ENCODE measurements at places on chromosomes 11 and 22. TPM values are rescaled to one million over a fixed set of nuclear protein-coding genes. Genes with fewer than 3 reads are reported as not detected.

Gene LTO1
- 75.0 TPM for total RNA-seq

Gene TSKU
- not detected for total RNA-seq

Gene MOGAT2
- total RNA-seq, result not detected

Gene MS4A7
- total RNA-seq, result 0.96 TPM

Gene DGCR6
- total RNA-seq, result 6.4 TPM

Gene INS
- total RNA-seq, result not detected

GRCh38 chr11:8777907-8778767 lies 95.5 kb downstream of the RPL27A start:
- H3K27me3 ChIP-seq, result peaks cover 17% of the 10 kb centered on the region
- no peak overlapping the region for H3K27ac ChIP-seq
- H3K36me3 ChIP-seq, result no peaks in the 10 kb centered on the region
- H3K4me3 ChIP-seq, result no peak overlapping the region
- no peak for DNase-seq

DNA sequence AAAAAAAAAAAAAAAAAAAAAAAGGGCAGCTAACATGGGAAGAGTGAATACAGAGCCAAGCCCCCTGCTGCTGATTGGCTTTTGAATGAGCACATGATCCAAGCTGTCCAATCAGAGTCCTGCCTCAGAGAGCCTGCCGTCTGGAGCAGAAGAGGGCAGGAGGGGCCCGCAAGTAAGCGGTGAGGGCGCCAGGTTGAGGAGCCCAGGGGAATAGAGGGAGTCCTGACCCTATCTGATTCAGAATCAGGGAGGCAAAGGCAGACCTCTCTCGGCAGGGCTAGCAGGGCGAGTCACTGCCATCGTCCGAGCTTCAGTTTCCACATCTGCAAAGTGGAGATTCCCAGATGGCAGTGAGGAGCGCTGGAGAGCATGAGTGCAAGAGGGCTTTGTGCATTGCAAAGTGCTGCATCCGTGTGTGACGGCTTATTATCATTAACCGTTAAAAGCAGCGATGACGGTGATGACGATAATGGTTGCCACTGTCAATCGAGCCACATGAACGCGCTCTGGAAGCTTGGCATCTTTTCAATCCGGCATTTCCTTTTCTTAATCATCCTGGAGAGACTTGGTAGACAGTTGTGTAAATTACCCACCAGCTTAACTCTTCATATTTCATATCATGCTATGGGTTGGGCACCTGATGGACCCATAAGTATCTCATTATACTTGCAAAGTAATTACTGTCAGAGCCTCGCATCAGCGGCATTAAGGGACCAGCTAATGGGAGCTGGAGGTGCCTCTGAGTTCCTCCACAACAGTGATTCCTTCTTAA lies 68.6 kb upstream of the ATXN10 start:
- H3K4me3 ChIP-seq, result no peak overlapping the region
- no peaks in the 10 kb centered on the region for H3K36me3 ChIP-seq

DNA sequence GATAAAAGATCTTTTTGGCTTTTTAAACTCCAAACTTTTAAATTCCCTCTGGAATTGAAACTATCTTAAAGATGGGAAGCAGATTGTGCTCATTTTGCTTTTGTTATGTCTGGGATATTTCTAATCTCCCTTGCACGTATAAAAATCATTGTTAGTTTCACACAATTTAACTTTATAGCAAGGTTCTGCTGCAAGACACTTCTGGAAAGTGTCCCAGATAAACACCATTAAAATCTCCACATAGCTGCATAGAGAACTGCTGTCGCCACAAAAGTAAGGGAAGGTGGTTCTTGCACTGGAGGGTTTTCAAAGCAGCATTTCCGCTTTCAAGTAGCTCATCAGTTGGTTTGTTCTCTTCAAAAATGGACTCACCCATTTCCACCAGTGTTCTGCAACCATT lies 11.8 kb downstream of the PTS start:
- no peaks in the 10 kb centered on the region for H3K4me1 ChIP-seq
- no peak overlapping the region for H3K27ac ChIP-seq
- H3K4me3 ChIP-seq, result no peak overlapping the region
- DNase-seq, result no peak
- H3K27me3 ChIP-seq, result no peaks in the 10 kb centered on the region
- peaks cover 23% of the 10 kb centered on the region for H3K36me3 ChIP-seq

GRCh38 chr11:91792779-91793262 lies 431.8 kb upstream of the FAT3 start:
- no peaks in the 10 kb centered on the region for H3K36me3 ChIP-seq
- H3K27me3 ChIP-seq, result no peaks in the 10 kb centered on the region
- H3K27ac ChIP-seq, result no peak overlapping the region

GRCh38 chr22:31915586-31915985 lies 28.7 kb upstream of the YWHAH start:
- H3K27ac ChIP-seq, result no peak overlapping the region
- no peak overlapping the region for H3K4me3 ChIP-seq
- H3K27me3 ChIP-seq, result no peaks in the 10 kb centered on the region
- no peaks in the 10 kb centered on the region for H3K4me1 ChIP-seq
- peaks cover 6% of the 10 kb centered on the region for H3K36me3 ChIP-seq
- DNase-seq, result no peak

GRCh38 chr22:31876156-31876920 lies 68.0 kb upstream of the YWHAH start:
- H3K36me3 ChIP-seq, result peaks cover 19% of the 10 kb centered on the region
- peaks cover 1% of the 10 kb centered on the region for H3K4me1 ChIP-seq
- H3K27ac ChIP-seq, result no peak overlapping the region
- no peaks in the 10 kb centered on the region for H3K27me3 ChIP-seq

GRCh38 chr11:44140805-44141204 lies 45.3 kb downstream of the EXT2 start:
- H3K4me1 ChIP-seq, result peaks cover 1% of the 10 kb centered on the region
- no peak overlapping the region for H3K4me3 ChIP-seq
- no peak overlapping the region for H3K27ac ChIP-seq
- no peak for DNase-seq

DNA sequence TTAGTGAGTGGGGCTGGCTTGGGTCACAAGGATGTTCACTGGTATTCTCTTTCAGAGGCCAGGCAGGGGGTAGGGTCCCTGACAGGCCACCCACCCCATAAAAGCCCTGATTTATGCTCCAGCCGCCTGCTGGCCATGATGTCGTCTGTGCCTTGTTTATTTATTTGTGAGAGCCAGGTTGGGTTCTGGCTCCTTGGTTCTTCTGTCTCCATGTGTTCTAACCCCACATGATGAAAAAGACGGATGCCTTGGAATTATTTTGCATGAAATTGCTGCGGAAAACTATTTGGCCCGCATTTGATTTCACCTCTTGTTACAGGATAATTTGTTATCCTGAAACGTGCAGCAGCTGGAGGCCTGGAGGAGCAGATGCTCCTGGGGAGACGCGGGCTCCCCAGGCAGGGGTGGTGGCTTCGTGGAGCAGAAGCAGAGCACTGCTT lies 46.3 kb upstream of the WNT11 start:
- no peak overlapping the region for H3K27ac ChIP-seq
- H3K36me3 ChIP-seq, result no peaks in the 10 kb centered on the region
- H3K4me3 ChIP-seq, result no peak overlapping the region
- H3K27me3 ChIP-seq, result peaks cover 6% of the 10 kb centered on the region

DNA sequence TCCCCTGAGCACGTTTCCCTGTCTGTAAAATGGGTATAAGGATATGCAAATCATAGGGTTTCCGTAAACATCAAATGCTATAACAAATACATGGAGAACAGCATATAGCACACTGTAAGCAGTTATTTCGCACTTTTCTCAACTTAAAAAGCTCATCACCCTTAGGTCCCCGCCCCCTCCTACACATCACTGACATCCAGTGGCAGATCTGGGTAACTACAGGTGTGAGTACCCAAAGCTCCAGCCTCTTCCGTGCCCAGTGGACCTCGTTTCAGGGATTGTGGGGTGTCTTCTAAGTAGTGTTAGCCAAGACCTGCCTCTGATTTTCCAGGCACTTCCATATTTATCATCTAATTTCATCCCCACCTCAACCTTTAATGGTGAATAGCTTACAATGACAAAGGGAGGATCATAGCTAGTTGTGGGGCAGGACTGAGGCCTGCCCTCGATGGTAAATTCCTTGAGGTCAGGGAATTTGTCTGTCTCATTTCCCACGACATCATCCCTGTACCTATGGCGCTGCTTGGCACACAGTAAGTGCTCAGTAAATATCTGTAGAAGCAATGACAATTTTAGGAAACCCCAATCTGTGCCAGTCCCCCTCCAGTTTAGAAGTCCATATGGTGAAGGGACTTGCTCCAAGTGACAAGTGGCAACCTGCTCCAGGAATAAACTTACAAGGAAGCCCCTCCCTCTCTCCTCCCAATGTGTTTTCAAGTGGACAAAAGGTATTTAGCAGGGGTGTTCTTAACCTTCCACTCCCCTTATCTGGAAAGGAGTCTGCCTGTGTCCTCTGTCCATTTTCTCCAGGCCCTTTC lies 340.5 kb downstream of the TENM4 start:
- no peaks in the 10 kb centered on the region for H3K36me3 ChIP-seq
- no peaks in the 10 kb centered on the region for H3K4me1 ChIP-seq
- H3K4me3 ChIP-seq, result no peak overlapping the region
- peak overlapping the region; percentile 22 for H3K27ac ChIP-seq
- peaks cover 2% of the 10 kb centered on the region for H3K27me3 ChIP-seq

- no peaks in the 10 kb centered on the region for H3K4me1 ChIP-seq
- no peaks in the 10 kb centered on the region for H3K36me3 ChIP-seq
- no peak for DNase-seq
- H3K27me3 ChIP-seq, result no peaks in the 10 kb centered on the region
These were observed 19.7 kb upstream of the ALG8 start for GRCh38 chr11:78158987-78159652.

All from naive thymus-derived CD8-positive, alpha-beta T cell (primary cell).